Activated CD4-positive, alpha-beta T cell treated with anti-CD3 and anti-CD28 coated beads, Interleukin-2, amount 50 U/mL, for 1 hour (primary cell): ENCODE measurements at places on chromosomes 5 and 9.
A peak's percentile ranks its signal among the peaks of the same experiment; 100 is the strongest.

GRCh38 chr9:1101846-1102641 is 51.9 kb downstream of the DMRT2 start:
- no peak for DNase-seq

DNA sequence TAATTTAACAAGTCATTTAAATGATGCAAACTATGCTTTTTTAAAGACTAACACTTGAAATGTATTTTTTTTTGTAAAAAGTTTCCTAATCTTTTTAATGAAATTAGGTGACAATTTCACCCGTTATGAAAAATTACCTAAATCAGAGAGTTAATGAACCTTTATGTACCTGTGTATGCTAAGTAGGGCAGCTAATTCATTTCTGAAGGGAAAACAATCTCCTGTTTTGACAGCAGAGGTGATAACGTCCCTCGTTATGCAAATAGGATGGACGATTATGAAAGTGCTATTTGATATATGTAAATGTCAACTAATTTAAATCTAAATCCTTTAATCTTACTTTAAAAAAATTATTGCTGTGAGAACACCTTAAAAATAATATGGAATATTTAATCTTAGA is 58.8 kb downstream of the MEF2C start:
- DNase-seq: no peak

DNA sequence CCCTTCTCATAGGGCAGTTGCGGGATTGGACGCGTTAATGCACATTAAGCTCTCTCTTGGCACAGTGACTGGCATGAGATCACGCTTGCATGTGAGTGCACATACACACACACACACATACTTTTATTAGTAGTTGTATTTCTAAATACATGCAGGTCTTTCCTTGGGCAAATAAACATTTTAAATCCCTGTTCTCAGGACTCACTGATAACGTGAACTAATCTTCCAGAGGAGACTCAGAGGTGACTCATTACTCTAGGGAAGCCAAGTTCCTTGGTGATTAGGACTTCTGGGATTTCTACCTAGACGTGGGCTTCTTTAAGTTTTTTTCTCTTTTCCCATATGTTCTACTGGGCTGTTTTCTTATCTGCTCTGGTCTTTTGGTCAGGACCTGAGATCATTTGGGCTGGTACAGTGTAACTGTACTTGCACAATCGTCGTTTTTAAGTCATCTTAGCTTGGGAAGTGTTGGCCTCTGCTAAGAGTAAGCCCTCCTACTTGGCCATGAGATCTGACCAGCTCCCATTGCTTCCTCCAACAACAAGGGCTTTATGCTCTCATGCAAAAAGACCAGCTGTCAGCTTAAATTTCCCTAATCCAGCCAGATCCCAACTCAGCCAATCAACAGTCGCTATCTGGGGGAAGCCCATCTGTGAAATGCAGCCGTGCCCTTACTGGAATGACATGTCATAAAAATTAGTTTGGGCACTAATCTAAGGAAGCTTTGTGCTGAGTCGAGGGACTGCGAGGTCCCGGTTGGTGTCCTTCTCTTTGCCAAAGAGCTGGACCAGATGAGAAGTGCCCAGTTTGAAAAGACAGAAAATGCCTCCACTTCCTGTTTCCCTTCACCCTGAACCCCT is 176.4 kb upstream of the ANKRD55 start:
- no peak for DNase-seq

DNA sequence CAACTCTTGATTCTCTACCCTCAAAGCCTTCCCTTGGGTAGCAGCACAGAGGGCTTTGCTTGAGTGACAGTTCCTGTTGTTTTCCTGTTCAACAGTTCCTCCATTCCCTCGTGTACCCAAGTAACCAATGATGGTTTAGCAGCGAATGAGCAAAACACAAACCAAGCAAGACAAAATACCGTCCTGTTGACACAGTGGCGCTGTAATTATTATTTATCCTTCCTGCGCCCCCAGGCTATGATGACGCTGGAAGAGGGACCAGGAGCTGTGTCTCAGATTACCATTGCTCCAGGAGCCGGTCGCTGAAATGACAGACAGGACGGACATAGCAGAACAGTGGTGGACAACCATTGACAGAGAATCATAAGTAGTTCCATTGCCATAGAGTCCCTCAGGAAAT is 154.8 kb downstream of the GADD45G start:
- no peak for DNase-seq

GRCh38 chr9:99000476-99001395 is 57.0 kb downstream of the COL15A1 start:
- DNase-seq: peak; percentile 64

GRCh38 chr9:19587678-19588077 is 178.9 kb downstream of the ACER2 start:
- DNase-seq: no peak

- DNase-seq: no peak
These were observed 65.1 kb downstream of the BASP1 start for GRCh38 chr5:17282283-17283120.

- DNase-seq: no peak
These were observed 273.4 kb downstream of the KCNN2 start for GRCh38 chr5:114634967-114635901.

GRCh38 chr9:121958530-121958929 is 134.6 kb downstream of the TTLL11 start:
- no peak for DNase-seq

GRCh38 chr5:172194985-172195774 is 1.2 kb downstream of the EFCAB9 start:
- no peak for DNase-seq

- no peak for DNase-seq
These were observed 747.3 kb upstream of the C9orf72 start for GRCh38 chr9:28320616-28321015.

DNA sequence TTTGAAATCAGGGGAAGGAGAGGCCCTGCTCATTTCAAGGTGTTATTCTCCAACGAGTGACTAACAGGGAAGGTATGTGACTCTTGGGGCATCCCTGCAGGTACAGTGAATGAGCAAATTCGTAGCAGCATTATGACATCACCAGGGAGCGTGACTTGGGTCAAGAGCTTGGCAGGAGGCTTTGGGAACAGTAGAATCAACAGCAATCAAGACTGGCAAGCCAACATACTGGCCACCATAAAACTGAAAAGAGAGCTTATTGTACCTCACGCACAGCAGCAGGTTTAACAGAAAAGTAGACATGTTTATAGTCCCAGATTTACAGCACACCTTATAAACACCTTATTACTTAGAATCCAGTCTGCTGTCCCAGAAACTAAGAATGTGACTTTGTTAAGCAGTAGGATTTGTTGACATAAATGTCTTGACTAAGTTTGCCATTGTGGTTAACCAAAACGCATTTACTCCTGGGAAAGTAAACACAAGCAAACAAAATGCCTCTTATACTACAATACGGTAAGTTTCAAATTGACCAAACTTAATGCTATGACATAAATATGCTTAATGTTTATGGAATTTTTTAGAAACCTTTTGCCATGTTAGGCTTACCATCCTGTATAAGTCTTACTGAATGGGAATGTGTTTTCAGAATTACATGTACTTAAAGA is 297.8 kb downstream of the NPR3 start:
- no peak for DNase-seq

GRCh38 chr9:5438301-5439162 is 807 bp upstream of the PLGRKT start:
- peak; percentile 51 for DNase-seq

DNA sequence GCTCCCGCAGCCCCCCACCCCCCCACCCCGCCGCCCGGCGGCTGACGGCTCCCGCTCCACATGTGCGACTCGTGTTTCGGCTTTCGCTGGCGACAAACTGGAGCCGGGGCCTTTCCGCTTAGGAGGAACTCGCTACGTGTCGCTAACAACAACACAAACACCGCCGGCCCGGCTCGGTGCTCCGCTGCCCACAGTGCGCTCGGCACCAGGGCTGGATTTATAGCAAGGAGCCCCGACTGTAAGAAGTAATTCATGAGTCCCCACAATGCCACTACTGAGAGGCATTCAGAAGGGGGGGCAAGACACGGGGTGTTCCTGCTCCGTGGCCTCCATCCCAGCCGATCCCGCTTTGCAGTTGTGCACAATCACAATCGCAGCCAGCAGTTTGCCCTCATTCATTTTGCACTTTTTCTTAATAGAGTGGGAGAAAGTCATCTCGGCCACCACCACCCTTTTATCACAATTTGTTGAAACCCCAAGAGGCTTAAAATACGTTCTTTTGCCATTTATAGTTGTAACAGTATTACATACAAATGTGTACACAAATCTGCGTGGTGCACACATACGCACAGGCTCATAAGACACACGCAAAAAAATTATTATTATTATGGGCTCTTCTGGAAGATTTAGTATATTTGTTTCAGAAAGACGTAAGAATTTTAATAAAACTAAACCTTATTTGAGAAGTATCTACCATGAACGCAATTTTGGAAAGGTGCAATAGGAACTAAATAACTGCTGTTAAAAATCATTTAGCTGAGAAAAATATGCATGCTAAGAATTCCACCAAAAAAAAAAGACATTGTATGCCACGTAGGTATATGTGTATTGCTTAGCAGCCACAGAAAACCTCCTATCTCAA is 48.1 kb downstream of the EBF1 start:
- no peak for DNase-seq

GRCh38 chr5:181265092-181265671 is 4.2 kb upstream of the TRIM52 start:
- no peak for DNase-seq

DNA sequence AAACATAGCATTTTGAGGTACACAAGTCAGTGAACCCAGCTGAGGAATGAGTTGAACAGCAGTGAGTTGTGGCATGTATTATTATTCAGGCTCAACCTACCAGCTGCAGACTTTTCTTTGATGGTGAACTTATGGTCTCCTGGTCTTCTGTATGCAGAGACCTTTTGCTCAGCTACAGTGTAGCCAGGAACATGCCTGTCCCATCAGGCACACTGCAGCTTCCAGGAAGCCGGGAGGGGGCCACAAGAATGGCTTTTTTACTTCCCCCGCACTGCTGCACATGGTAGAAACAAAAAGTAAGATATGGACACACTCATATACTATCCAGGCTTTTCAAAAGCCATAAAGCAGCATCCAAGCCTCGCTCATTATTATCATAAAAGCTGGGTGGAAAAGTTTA is 65.3 kb upstream of the PLPP1 start:
- DNase-seq: no peak

DNA sequence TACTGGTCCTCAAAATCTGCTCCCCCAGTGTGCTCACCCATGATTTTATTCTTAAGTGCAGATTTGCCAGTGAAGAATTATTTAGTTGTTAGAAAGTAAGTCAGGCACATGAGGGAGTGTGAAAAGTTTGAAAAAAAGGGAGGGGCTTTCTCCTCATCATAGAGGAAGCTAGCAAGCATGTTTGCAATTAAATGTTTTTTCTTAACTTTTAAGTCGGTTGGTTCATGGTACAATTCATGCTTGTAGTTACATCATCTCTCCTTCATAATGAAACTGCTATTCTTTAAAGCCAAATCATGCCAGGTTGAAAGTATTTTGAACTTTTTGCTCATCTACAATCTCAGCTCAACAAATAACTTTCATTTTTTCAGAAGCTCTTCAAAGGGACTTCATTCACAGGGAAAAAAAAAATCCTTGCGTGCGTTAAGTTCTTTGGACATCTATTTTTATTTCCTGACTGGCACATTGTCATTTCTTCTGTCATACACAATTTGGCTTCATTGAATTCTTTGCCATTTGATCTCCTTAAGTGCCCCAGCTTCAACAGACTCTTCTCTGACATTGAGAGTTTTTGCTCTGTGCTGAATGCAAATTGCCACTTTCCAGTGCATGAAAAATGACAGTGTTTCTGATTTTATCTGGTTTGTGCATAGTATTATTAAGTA is 456.9 kb downstream of the TMEM232 start:
- DNase-seq: no peak

GRCh38 chr9:126225611-126226609 is 100.7 kb upstream of the MVB12B start:
- no peak for DNase-seq

GRCh38 chr9:137244486-137245449 is 3.7 kb downstream of the TUBB4B start:
- DNase-seq: no peak

DNA sequence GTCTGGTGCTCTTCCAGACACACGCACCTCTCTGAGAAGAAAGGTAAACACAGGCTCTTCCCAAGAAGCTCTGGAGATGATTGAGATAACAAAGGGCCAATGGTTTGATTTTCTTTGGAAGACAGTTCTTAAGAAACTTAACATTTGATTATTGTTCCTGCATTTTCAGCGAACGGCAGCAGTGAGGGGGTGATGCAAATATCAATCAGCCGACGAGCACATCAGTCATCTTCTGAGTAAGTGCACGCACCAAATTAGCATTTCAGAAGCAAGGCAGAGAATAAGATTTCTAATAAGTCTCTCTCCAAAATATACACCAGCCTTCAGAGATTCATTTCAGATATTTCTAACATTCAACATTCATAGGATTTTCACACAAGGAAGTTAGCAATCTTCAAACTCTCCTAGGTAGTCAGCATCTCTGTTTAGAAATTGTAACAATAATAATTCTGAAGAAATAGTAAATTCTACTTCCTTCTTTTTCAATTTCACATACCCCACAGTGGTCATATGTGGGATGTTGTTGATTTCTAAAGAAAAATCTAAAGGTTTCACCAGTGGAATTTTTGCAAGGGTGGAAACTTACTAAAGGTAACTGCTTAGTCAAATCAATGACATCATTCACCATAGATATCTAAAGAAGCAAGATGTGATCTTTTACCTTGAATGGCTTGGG is 250.3 kb downstream of the SEC61B start:
- no peak for DNase-seq

- no peak for DNase-seq
These were observed 15.7 kb upstream of the GRHPR start for GRCh38 chr9:37406603-37407401.

DNA sequence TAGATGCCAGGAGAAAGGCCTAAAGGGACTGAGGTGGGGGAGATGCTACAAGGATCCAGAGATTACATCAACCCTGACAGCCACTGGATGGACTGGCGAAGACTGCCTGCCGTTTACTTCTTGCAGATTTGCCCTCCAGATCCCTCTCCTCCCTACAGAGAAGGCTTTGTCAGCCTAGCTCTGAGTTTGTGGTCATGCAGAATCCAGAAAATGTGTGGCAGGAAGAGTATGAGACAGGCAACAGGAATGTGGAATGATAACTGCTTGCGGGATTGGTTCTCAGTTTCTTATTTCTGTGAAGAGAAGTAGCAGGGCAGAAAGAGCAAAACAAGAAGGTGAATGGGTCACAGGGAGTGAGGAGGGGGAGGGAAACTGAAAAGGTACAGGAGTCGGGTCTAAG is 129.6 kb downstream of the TLE1 start:
- DNase-seq: no peak

DNA sequence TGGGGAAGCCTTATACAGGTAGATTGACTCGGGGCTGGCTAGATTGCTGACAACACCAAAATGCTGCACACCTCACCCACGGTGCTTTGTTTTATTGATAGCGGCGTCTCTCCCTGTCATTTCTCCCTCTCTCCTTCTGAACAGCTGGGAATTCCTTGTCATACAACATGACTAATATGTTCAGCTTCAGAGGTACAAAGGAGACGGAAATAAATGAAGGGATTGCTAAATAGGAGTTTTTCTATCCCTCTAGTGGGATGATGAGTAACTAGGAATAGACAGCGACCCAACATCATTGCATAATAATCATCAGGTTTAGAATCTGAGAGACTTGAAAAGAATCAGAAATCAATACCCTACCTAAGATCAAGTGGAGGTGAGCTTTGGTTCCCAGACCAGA is 337.7 kb upstream of the PANK3 start:
- no peak for DNase-seq

- DNase-seq: peak; percentile 76
These were observed 2.5 kb upstream of the MSMP start for GRCh38 chr9:35756275-35757225.
